ENCODE measurements at places on chromosomes 1 and 21.
A peak's percentile ranks its signal among the peaks of the same experiment; 100 is the strongest.

DNA sequence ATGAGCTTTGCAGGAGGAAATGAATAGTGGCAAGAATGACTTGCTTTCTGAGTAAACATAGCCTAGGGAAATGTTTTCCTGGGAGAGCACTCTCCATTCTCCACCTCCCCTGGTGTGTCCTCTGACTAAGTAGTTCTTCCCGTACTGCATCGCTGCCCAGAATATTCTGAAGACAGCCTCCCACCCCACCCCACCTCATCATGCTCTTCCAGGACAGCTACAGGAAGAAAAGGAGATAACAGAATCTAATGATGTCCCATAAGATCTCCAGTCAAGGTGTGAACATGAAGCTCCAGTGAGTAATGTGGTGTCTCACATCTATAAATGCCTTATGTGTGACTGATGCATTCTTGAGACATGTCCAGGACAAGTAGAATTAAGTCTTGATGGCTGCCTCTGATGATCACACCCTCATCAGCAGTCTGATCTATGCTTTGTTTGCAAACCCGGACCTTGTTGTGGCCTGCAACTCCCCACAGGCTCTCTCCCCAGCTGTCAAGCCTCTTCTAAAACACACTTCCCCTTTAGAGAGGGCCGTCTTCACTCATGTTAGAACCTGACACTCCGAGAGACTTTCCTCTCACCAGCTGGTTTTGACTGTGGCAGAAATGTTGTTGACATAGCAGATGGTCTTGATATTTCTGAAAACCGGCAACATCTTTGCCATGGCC is 183.0 kb downstream of the CYYR1 start:
- DNase-seq = no peak

DNA sequence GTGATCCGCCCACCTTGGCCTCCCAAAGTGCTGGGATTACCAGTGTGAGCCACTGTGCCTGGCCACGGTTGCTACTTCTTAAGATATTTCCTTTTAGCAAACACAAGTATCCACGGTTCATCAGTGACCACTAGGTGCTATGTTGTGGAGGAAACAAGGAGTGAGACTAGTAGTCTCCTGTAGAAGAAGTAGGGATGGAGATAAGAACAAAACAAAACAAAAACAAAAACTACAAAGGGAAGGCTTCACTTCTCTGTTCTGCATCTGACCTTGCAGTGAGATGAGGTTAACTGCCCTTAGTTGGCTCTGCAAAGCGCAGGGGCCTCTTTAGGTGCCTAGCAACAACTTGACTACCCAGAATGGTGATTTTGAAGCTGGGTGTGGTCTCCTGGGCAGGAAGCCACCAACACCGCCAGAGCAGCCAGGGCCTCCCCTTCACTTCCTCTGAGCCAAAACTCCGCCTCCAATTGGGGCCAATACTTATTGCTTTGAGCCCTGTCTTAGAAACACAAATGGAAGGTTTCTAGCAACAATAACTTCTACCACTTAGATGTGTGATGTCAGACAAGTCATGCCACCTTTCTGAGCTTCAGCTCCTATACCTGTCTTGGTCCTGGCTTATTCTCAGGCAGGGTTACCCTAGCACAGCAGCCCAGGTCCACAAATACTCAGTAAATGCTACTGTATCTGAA is 12.8 kb upstream of the CDC42 start:
- peak; percentile 83 for DNase-seq

GRCh38 chr1:4056422-4056821 is 156.3 kb upstream of the C1orf174 start:
- DNase-seq = no peak

- DNase-seq = no peak
Measured at GRCh38 chr1:3896396-3897000, 3.6 kb downstream of the C1orf174 start.

All from stimulated activated naive CD4-positive, alpha-beta T cell treated with Interleukin-2 at 50 U/mL for 16 hours (primary cell).